Right cardiac atrium (tissue), 5 donors: ENCODE measurements at places on chromosomes 7 and 10.

DNA sequence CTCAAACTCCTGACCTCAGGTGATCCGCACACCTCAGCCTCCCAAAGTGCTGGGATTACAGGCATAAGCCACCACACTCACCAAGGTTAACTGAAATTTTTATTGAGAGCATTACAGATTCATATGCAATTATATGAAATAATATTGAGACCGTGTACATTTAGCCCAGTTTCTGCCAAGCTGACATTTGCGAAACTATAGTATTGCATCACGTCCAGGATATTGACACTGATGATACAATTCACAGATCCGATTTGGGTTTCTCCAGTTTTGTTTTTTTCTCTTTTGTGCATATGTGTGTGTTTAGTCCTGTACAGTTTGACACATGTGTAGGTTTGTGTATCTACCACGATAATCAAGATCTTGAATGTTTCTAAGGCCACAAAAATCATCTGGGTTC lies 627.9 kb upstream of the FOXK1 start:
- no peak for DNase-seq

- DNase-seq = no peak
Measured at GRCh38 chr10:88992921-88993524, 2.4 kb downstream of the FAS start.

- no peak for DNase-seq
Measured at GRCh38 chr7:130151591-130152492, 53.4 kb downstream of the TMEM209 start.

DNA sequence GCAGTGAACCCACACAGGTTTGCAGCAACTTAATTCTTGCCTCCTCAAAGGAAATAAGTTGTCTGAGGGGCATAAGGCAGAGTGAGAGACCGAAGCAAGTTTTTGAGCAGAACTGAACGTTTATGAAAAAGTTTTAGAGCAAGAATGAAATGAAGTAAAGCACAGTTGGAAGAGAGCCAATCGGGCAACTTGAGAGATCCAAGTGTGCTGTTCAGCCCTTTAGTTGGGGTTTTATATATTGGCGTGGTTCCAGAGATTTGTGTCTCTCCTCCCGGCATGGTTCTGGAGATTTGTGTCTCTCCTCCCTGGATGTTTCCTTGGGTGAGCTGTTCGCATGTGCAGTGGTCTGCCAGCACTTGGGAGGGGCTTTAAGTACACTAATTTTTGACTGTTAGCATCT lies 141.4 kb upstream of the DGKB start:
- DNase-seq = no peak

GRCh38 chr7:151086802-151087244 lies 548 bp downstream of the AGAP3 start:
- DNase-seq = no peak

- no peak for DNase-seq
Measured at GRCh38 chr10:72800000-72800740, 93.4 kb upstream of the OIT3 start.

DNA sequence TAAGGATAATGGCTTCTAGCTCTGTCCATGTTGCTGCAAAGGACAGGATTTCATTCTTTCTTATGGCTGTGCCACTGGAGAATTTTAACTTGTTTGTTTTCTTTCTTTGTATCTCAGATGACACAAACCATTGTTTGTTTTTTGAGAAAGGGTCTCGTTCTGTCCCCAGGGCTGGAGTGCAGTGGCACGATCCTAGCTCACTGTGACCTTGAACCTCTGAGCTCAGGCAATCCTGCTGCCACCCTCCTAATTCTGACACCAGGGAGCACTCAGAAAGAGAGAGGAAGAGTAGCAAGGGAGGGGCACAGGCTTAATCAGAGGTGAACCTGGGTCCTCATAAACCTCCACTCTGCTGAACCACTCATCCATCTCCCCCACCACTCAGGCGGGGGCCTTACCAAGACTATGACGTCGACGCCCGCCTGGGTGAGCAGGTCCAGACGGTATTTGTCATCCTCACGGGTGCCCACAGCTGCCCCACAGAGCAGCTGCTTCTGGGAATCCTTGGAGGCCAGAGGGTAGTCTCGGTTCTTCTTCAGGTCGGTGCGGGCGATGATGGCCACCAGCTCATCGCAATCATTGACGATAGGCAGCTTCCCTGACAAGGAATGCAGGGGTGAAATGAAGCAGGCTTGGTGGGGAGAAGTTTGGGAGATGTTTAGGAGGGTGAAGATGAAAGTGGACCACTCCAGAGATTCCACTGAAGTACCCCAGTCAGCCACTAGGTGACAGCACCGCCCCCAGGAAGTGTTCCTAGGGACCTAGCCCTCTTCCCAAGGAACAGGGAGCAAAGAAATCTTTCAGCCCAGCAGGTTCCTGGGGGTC lies 11.6 kb downstream of the IMPDH1 start:
- peak; percentile 79 for DNase-seq

GRCh38 chr10:97684866-97685394 lies 2.1 kb downstream of the AVPI1 start:
- DNase-seq = no peak

DNA sequence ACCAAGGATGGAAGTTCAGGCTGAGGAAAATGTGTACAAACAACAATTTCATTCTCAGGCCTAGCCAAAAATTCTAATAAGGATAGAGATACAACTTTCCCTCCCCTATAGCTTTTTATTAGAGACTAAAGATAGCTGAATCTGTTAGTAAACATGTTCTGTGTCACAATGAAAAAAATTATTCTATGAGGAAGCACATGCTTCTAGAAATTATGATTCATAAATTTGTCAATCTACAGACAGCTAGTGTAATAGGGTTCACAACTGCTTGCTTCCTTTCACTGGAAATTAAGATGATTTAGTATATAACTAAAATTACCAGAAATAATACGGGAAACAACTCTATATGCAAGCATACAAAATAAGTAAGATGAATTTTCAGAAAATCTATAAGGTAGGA lies 56.6 kb downstream of the CCDC3 start:
- no peak for DNase-seq
